ENCODE measurements at places on chromosomes 1 and 21. TPM values are rescaled to one million over a fixed set of nuclear protein-coding genes. Genes with fewer than 3 reads are reported as not detected.

GRCh38 chr1:17739050-17739449 is 16.1 kb upstream of the ACTL8 start:
- no peak for ATAC-seq

GRCh38 chr1:197521118-197521739 is 253.2 kb downstream of the CRB1 start:
- peak; percentile 42 for ATAC-seq

Gene DNASE2B
- total RNA-seq: not detected

- no peak for ATAC-seq
Measured at GRCh38 chr1:38547321-38547720, 312.3 kb downstream of the RRAGC start.

Gene AKR7A2
- total RNA-seq: 61.4 TPM

Gene PTCH2
- 0.64 TPM for total RNA-seq

Gene OR2T33
- not detected for total RNA-seq

Gene PDXK
- total RNA-seq: 102 TPM

GRCh38 chr1:184615301-184615700 is 139.4 kb downstream of the EDEM3 start:
- no peak for ATAC-seq

Gene HPDL
- 22.6 TPM for total RNA-seq

DNA sequence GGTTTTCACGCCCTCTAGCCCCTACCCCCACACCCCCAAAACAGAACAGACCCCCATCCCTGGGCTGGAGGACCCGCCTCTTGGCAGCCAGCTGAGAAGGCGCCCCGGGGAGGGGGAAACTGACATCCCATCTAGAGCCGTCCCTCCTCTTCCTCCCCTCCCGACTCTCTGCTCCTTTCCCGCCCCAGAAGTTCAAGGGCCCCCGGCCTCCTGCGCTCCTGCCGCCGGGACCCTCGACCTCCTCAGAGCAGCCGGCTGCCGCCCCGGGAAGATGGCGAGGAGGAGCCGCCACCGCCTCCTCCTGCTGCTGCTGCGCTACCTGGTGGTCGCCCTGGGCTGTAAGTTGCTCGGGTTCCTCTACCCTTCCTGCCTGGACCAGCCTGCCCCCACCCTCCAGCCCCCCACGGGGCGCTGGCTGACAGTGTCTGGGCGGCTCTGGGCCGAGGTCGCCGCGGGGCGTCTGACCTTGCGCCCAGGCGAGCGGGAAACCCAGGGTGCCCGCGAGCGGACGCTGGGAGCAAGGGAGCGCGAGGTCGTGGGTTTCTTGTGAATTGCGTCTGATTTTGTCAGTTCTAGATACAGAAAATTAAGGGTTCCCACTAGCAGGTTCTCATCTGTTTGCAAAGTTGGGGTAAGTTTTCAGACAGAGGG is 618 bp downstream of the JAM2 start:
- ATAC-seq: peak; percentile 61

Gene ITGB2
- total RNA-seq: 240 TPM

GRCh38 chr1:145997016-145997717 is 788 bp upstream of the TXNIP start:
- peak; percentile 61 for ATAC-seq

- ATAC-seq: no peak
Measured at GRCh38 chr21:31514598-31514997, 144.9 kb upstream of the SOD1 start.

Gene PLA2G2F
- total RNA-seq: not detected

DNA sequence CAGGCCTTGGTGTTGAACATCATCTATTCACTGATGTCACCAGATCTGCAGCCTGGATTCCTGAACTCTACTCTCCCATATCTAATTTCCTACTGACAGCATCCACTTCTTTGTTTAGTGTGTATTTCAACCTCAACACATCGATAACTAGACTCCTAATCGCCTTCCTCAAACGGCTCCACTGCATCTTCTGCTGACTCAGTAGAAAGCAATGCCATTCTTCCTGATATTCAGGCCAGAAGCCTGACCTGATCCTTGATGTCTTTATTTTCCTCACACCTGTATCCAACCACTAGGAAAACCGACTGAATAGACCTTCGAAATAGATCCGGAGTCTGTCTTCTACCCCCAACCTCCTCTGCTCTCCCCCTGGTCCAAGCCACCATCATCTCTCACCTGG is 466.9 kb downstream of the PCP4 start:
- no peak for ATAC-seq

Gene NBPF6
- not detected for total RNA-seq

- no peak for ATAC-seq
Measured at GRCh38 chr21:46299167-46299566, 13.0 kb downstream of the YBEY start.

GRCh38 chr1:181028196-181028595 is 5.5 kb upstream of the STX6 start:
- ATAC-seq: no peak

DNA sequence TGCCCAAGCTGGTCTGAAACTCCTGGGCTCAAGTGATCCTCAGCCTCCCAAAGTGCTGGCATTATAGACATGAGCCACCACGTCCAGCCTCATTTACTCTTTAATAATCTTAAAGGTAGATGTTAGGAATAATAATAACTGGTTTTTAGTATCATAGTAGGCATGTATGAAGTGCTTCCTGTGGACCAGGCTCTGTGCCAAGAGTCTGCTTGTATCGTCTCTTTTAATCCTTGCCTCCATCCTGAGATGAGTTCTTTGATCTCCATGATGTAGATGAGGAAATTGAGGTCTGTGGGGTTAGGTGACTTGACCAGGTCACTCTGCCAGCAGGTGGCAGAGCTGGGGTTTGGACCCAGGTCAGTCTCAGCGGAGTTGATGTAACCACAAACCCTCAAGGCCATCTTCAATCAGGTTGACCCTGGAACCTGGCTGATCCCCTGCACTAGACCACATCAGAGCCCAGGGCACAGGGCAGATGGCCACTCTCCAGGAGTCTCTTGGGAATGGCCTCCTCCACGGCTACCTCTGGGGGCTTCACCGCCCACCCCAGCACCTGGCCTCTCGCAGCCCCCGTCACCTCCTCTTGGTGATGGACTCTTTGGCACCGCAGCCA is 11.3 kb downstream of the EFHD2 start:
- ATAC-seq: no peak

DNA sequence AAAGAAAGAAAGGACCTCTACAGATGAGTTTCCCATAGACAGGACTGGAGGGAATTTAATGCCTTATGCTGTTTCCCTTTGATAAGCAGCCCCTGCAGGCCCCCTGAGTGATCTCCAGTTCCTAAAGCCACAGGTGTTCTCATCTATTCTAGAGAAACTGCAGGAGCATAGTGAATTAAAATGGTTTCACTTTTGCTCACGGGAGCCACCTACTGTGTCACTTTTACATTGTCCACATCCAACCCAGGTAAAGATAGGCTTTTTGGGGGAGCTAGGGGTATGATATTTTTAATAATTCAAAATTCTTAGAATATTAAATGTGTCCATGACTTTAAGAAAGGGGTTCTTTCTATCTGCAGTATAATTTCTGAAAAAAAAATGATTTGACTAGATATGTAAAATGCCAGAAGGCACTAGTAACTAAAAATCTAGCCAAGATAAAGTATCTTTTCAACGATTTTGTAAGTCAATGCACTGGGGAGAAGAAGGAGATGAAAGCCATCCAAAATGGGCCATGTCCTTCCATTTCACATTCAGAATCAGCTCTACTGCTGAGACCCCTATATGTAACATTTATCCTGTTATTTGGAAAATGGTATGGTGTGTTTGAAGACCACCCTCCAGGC is 267.3 kb upstream of the DUSP10 start:
- peak; percentile 52 for ATAC-seq

Gene CHI3L2
- total RNA-seq: 2.7 TPM

Gene SH3GLB1
- 67.7 TPM for total RNA-seq

Gene LCE3D
- total RNA-seq: not detected

- ATAC-seq: peak; percentile 91
Measured at GRCh38 chr1:37514350-37515184, at the start of gene MEAF6. TSS of gene MEAF6 (minus strand) at chr1:37514766. CDS start at chr1:37514746, 20 bp downstream.

Gene ERI3
- total RNA-seq: 30.7 TPM

Gene LRRC71
- total RNA-seq: not detected

DNA sequence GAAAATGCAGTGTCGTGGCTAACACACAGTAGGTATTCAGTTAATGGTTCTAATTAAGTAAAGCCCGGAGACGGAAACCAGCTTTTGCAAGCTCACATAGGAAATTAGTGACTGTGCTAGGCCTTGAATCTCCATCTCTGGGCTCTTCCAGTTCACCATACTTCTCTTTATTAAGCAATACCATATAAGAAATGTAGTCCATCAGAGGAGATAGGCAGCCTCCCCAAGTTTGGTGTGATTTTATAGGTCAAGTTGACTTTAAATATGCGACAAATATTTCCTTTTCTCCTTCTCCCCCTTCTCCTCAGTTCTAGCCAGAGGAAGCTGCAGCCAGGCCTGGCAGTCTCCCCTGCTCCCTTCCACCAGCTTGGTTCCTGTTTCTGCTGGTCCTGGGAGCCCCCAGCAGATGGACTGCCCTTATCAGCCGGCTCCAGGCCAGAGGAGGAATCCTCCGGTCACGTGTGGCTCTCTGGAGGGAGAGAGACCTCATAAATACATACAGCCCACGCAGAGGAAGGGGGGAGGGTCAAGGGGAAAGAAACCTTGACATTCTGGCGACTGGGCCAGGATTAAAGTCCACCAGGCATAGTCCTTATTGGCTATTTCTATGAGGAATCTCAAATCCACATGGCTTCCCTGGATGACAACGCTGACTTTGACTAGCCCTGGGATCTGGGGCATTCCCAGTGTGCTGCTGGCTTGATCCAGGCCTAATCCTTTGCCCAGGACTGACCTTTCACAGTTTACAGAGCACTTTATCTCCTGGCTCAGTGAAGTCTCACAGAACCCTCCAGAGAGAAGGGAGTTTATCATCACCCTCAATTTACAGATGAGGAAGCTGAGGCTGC is 115.1 kb upstream of the JUN start:
- no peak for ATAC-seq

GRCh38 chr1:236699366-236699765 is 13.1 kb downstream of the ACTN2 start:
- no peak for ATAC-seq

DNA sequence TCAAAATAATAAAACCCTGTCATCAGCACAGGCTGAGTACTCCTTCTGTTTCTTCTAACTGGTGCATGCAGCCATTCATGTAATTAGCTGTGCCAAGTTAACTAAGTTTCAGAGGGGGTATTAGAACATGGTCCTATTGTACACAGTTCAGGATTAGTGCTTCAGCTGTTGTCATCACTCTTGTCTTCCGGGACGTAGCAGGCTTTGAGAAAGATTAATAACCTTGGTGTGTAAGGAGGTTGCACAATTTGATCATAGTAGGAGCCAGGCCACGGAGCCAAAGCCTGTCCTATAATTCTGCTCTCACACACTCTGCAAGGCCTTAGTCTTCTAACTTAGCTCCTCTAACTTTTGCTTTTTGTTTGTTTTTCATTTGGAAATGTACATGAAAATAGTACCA is 44.7 kb downstream of the PTGFRN start:
- no peak for ATAC-seq

Gene SLC45A1
- 0.42 TPM for total RNA-seq

DNA sequence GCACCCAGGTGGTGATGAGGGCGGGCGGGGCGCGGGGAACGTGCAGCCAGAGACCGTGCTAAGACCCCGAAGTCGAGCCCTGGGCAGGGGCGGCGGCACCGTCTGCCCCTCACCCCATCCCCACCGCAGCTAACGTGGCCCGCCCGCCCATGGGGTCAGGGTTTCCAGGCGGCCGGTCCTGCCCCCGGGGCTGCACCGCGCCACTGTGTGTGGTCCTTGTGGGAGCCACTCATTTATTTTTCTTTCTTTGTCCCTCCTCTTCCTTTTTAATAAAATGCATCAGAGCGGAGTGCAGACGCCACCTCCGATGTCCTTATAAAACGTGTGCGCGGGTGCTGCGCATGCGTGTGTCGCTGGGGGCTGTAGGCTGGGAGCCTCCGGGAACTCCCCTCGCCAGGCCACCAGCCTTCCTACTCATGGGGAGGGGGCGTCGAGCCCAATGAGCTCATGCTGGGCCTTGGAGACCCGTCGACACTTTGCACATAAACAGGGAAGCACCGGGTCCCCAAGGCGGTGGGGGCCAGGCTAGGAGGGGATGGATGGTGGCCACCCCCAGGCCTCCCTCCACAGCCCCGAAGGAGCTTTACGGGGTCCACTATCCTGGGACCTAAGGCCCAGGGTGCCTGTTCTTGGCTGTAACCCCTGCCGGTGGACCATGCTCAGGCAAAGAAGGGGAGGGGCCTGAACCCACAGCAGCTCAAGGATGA is 59.9 kb downstream of the WNT9A start:
- ATAC-seq: no peak

GRCh38 chr1:198291036-198291435 is 134.2 kb downstream of the NEK7 start:
- ATAC-seq: no peak

- peak; percentile 20 for ATAC-seq
Measured at GRCh38 chr1:2391931-2392509, 379 bp downstream of the RER1 start.

Gene SOX13
- 0.35 TPM for total RNA-seq

GRCh38 chr1:7177438-7178146 is 392.3 kb downstream of the CAMTA1 start:
- ATAC-seq: no peak

Gene ITPKB
- total RNA-seq: 39.2 TPM

- peak; percentile 57 for ATAC-seq
Measured at GRCh38 chr1:7646981-7647901, 123.9 kb upstream of the VAMP3 start.

Gene LGR6
- not detected for total RNA-seq

- ATAC-seq: no peak
Measured at GRCh38 chr1:180144659-180145357, 9.9 kb upstream of the QSOX1 start.

GRCh38 chr1:184322253-184322652 is 64.6 kb upstream of the C1orf21 start:
- ATAC-seq: no peak

GRCh38 chr1:9494936-9495758 is 44.1 kb upstream of the SLC25A33 start:
- peak; percentile 88 for ATAC-seq

GRCh38 chr1:18410407-18410806 is 70.3 kb upstream of the KLHDC7A start:
- no peak for ATAC-seq

DNA sequence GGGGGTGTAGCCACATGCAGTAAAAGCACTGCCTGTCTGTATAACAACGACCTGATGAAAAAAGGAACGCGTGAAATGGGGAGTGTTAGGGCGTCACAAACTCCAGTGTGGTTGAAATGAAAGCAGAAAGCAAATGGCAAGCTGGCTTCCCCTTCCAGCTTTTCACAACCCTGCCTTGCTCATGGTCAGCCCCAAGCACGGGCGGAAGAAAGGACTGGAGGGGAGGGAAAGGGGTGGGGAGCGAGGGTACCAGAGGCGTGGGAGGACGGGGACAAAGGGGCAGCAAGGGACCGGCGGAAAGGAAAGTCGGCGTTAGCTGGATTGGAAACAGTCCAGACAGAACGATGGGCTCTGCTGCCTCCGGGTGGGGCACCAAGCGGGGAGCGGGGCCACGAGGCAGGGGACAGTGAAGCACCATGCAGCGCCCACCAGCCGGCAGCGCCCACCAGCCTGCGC is 9.6 kb downstream of the VPS26C start:
- peak; percentile 34 for ATAC-seq

DNA sequence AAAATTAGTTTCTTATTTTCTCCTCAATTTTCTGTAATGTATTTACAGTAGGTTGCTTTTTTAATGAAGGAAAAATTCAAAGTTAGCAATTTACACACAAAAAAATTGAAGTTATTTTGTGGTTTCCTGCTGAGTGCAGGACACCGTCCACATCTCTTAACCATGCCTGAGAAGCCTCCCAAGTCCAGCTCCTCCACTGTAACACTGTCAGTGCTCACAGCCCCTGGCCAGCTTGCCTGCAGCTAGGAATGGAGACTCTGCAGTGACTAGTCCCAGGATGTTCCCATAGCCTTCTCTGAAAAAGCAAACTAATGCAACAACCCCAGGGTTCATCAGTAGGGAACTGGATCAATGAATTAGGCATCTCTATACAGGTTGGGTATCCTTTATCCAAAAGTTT is 3.5 kb downstream of the A3GALT2 start:
- no peak for ATAC-seq

Gene CD53
- total RNA-seq: 427 TPM

All from activated T-helper 17 cell treated with anti-CD3 and anti-CD28 coated beads, Interleukin-2, amount 50 U/mL, for 72 hours (primary cell).